Left colon (tissue), 2 donors: ENCODE measurements at places on chromosomes 1 and 21. TPM values are rescaled to one million over a fixed set of nuclear protein-coding genes. Genes with fewer than 3 reads are reported as not detected.

Gene DNAI4
- total RNA-seq = 12.0 TPM

Gene FBXO2
- 0.55 TPM for total RNA-seq

Gene OR2L13
- not detected for total RNA-seq

DNA sequence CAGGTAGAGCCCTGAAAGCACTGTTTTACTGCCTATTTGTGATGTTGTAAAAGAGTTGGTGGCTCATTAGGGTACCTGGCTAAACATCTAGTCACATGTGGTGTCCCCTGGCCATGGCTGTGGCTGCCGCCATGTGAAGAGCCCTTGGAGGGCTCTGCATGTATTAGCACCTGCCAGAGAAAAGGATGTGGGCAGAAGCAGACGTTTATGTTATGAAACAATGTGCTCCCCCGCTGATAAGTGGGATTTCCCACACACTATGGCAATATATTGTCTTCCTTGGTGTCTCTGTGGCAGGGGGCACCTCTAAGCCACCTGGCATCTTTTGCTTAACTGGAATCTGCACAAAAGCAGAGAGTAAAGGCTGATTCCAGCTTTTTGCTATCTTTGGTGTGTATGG, 9.6 kb downstream of the TENT5C start:
- no peak for DNase-seq

Gene CD1E
- not detected for total RNA-seq

DNA sequence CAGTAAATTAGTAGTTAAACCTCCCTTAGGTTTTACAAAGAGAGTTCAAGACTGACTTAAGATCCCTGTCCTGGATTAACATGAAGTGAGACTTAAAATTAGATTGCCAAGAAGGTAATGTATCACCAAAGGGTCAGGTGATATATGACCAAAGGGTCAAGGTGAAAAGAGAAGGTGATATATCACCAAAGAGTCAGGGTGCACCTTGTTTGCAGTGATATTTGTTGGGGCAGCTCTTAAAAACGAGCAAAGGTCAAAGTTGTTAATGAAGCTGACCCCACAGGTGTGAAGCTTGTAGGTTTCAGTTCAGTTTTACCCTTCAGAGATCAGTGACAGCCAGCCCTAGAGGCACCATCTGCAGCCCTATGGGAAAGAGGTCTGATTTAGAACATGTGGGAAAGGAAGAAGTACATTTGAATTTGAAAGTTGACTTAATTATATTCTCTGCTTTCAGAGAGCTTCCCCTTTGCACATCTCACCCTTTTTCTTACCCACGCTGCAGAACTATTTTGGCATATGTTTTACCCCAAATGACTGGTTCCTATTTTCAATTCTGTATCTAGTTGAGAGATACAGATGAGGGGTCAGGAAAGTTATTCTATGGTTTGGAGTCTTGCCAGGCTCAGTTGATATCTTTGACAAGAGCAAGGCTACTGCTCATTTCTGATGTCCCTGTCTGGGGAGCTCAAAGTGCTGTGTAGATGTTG, 170.8 kb downstream of the S1PR1 start:
- no peak for DNase-seq

Gene CASQ1
- total RNA-seq = 0.64 TPM

Gene TDRD5
- 0.92 TPM for total RNA-seq

Gene SPRR2E
- total RNA-seq = not detected

Gene APCS
- not detected for total RNA-seq

GRCh38 chr1:210236840-210237409, 4.3 kb downstream of the SERTAD4 start:
- no peak for DNase-seq

GRCh38 chr1:207628776-207629175, 16.2 kb upstream of the CR1L start:
- DNase-seq = no peak

GRCh38 chr1:112061901-112062320, 72.4 kb upstream of the KCND3 start:
- DNase-seq = no peak

Gene APOBEC4
- total RNA-seq = 0.25 TPM

Gene FAM167B
- 3.3 TPM for total RNA-seq

- no peak for DNase-seq
These were observed 139.0 kb downstream of the CAMTA1 start for GRCh38 chr1:6923955-6924881.

DNA sequence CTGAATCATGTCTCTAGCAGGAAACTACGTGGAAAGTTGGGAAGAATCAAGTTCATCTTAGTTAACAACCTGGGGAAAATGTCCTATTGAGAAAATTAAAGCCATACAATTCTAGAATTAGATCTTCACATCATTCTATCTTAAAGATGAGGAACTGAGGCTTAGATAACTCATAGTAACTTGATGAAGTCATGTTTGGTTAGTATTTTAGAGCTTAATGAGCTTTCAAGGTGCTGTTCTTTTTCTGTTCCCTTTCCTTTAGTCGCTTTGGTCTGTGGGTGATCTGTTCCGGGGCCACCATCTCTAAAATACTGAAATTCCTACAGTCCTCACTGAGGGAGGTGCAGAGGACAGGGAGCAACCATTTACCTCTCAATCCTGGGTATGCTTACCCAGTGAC, 4.3 kb upstream of the GLUL start:
- DNase-seq = no peak

Gene LHX8
- total RNA-seq = not detected

GRCh38 chr1:29532751-29533150, 296.4 kb downstream of the PTPRU start:
- DNase-seq = no peak

GRCh38 chr1:209103092-209103491, 480.4 kb upstream of the CAMK1G start:
- no peak for DNase-seq

DNA sequence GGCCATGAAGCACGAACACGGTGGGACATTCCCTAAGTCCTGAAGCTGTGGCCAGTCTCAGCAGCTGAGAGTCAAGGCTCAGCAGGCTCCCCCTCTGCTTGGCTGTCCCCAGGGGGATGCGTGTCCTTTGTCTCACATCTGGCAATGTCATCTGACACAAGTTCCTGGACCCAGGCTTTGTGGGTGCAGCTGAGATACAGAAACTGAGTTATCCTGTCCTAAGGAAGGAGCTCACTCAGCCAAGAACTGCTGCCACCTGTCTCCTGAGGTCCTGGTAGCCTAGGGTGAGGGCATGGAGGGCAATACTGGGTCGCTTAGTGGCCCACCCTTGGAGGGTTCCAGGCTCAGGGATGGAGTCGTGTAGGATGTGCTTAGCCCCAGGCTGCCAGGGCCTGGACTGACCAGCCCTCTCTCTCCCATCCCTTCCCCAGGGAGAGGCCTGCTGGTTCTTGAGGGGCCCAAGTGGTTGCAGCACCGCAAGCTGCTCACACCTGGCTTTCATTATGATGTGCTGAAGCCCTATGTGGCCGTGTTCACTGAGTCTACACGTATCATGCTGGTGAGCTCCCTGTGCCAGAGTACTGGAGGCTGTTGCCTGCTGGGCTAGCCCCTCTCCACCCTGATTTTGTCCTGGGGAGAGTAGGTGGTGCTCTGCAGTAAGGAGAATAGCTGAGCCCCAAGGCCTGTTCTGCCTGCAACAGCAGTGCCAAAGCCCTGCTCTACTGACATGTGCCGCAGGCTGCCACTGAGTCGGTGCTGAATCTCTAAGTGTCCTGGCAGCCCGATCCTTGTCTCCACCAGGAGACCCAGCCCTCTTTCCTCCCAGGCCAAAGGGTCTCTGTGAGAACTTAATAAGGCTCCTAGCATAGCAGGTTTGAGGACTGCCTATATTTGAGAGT, 13.5 kb downstream of the CYP4B1 start:
- DNase-seq = no peak

Gene TMIGD3
- 1.6 TPM for total RNA-seq

DNA sequence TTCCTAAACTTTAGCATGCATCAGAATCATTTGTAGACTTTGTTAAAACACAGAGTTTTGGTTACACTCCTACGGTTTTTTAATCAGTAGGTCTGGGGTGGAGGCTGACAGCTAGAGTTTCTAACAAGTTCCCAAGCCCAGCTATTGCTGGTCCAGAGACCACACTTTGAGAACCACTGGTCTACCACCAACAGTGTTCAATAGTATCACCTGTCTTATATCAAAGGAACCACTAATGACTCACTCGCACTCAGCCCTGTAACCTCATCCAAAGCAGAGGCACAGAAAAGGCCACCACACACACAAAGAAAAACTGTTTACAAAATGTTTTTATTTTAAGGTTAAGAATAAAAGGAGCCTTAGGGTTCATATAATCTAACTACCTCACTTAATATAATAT, 68.7 kb downstream of the HIVEP3 start:
- DNase-seq = no peak

GRCh38 chr1:64183395-64184002, 19.9 kb upstream of the UBE2U start:
- DNase-seq = no peak

DNA sequence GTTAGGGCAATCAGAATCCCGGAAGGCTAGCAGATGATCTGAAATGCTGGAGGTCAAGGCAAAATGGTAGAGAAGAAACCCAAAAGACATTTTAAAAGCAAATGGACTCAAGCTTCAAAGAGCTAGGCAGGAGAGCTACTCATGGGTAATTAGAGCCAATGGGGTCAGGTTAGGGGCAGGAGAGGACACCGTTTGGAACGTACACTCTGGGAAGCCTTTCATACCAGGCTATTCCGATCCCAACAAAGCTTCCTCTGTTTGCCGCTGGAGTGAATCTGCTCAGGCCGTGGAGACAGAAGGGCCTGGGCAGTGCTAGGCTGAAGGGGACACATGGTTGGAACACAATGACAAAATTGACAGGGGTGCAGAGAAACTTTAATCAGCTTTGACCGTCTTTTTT, 346.6 kb downstream of the RPS6KC1 start:
- DNase-seq = no peak

GRCh38 chr1:200030791-200031190, 3.3 kb downstream of the NR5A2 start:
- DNase-seq = no peak

- DNase-seq = peak; percentile 60
These were observed 5.5 kb downstream of the FBXO2 start for GRCh38 chr1:11648732-11649158.

Gene KCNE1
- total RNA-seq = 1.2 TPM

Gene CRP
- total RNA-seq = not detected

DNA sequence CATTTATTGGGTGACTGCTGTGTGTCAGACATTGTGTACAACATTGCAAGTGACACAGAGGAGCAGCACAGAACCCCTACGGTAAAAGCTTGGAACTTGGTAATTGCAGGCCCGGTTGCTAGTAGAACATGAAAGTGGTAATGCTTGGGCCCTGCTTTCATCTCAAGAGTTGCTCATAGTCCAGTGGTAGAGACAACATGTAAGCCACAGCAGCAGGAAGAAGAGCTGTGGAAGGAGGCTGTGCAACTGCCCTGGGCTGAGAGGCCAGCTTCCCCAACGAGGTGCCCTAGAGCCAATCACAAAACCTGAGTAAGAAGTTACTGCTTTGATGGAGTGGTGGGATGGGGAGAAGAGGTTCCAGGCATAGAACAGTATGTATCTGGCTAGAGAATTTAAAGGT, 18.4 kb downstream of the CNIH4 start:
- DNase-seq = no peak

DNA sequence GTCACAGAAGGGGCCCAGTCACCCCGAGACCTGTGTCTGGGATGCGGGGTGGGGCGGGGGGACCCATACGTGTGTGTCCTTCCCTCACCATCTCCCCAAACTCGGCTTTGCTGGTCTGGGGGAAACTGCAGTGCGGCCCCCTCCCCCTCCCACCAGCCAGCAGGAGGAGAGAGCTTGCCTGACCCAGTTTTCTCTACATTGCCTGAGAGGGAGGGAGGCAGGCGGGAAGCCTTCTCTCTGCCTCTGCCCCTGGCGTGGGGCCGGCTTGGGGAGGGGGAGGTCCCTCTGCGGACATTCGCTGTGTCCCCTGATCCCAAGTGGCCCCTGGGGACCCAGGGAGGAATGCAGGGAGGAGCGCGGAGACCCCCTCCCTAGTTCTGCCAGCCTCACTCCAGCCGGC, 3.9 kb downstream of the EPHA8 start:
- no peak for DNase-seq

GRCh38 chr1:226820941-226821718, 49.3 kb upstream of the PSEN2 start:
- peak; percentile 40 for DNase-seq

Gene SYTL1
- 12.9 TPM for total RNA-seq

Gene TMEM269
- 0.20 TPM for total RNA-seq

Gene CCDC190
- total RNA-seq = not detected

DNA sequence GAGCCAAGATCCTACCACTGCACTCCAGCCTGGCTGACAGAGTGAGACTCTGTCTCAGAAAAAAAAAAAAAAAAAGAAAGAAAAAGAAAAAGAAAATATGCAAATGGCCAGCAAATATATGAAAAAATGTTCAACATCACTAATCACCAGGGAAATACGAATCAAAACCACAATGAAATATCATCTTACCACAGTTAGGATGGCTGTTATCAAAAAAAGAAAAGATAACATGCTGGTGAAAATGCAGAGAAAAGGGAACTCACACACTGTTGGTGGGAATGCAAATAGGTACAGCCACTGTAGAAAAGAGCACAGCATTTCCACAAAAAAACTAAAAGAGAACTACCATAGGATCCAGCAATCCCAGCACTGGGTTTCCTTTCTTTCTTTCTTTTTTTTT, 477.5 kb downstream of the SMYD3 start:
- no peak for DNase-seq

Gene ST7L
- total RNA-seq = 15.5 TPM

Gene TESK2
- 17.5 TPM for total RNA-seq

Gene ZNF648
- not detected for total RNA-seq

DNA sequence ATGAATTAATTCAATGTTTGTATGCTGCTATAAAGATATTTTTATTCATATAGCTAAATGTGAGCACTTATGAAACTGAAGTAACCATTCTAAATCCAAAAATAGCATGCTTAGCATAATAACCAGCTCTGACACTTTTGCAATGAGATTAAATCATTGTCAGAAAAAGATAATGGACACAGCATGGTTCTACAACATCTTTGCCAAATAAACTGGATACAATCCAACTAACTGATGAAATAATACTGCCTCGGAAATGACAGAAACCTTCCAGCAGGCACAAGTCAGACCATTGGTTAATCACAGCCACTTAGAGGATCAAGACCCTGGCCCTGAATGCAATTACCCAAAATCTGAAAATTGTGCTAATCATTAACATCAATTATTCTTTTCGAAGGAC, 592.7 kb upstream of the ADGRL4 start:
- DNase-seq = no peak

- DNase-seq = no peak
These were observed 124.0 kb downstream of the GPATCH2 start for GRCh38 chr1:217506878-217507277.

GRCh38 chr1:201126463-201126831, 537 bp downstream of the ASCL5 start:
- no peak for DNase-seq
